ENCODE measurements at places on chromosomes 11 and 22.

GRCh38 chr22:41140365-41140957 is 48.1 kb downstream of the EP300 start:
- DNase-seq, result no peak

DNA sequence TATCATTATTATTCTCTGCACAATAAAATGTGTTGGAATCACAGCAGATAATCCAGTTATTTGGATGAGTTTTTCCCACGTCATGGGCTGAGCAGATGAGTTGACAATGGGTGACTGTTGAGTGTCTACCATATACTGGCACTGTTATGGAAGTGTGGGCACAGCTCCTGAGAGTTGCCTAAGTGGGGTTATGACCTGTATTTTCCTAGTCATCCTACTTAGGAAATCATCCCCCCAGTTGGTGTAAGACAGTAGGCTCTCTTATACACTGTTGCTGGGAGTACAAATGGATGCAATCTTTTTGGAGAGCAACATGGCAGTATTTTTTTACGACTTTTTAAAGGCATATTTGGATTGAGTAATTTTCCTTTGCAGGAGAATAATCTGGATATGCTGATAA is 66.4 kb downstream of the TRAF6 start:
- no peak for DNase-seq

DNA sequence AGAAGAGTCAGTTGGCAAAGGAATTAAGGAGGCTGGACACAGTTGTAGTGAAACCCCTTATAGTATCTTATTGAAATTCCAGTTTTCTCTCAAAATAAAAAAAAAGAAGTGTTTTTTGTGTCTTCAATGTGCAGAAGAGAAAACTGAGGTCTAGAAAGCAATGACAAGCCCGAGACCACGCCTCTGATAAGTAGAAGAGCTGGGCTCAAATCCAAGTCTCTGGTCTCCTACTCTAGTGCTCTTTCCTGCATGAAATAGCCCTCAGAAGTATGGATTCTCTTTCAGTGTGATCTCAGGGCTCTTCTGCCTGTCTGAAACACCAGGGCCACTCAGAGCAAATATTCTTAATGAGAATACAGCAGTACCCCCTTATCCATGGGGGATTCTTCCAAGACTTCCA is 200.9 kb downstream of the KIF18A start:
- no peak for DNase-seq

GRCh38 chr11:44623341-44623730 is 57.9 kb downstream of the CD82 start:
- no peak for DNase-seq

GRCh38 chr11:119619665-119620064 is 109.3 kb downstream of the NECTIN1 start:
- DNase-seq, result no peak

DNA sequence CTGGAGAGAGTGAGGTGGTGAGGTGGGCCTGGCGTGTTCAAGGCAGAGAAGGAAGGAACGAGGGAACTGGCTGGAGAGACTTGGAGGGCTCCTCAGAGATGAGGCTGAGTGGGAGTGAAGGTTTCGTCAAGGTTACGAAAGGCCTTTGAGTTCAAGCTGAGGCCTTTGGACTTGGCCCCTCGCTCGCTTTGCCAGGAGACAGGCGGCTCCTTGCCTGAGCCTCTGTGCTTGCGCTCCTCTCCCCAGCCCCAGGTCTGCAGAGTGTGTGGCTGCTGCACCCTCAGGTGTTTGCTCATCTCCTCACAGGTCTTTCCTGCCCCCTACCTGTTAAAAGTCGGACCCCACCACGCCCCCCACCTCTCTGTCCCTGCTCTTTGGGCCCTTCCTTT is 91.6 kb downstream of the ATXN10 start:
- DNase-seq, result no peak

DNA sequence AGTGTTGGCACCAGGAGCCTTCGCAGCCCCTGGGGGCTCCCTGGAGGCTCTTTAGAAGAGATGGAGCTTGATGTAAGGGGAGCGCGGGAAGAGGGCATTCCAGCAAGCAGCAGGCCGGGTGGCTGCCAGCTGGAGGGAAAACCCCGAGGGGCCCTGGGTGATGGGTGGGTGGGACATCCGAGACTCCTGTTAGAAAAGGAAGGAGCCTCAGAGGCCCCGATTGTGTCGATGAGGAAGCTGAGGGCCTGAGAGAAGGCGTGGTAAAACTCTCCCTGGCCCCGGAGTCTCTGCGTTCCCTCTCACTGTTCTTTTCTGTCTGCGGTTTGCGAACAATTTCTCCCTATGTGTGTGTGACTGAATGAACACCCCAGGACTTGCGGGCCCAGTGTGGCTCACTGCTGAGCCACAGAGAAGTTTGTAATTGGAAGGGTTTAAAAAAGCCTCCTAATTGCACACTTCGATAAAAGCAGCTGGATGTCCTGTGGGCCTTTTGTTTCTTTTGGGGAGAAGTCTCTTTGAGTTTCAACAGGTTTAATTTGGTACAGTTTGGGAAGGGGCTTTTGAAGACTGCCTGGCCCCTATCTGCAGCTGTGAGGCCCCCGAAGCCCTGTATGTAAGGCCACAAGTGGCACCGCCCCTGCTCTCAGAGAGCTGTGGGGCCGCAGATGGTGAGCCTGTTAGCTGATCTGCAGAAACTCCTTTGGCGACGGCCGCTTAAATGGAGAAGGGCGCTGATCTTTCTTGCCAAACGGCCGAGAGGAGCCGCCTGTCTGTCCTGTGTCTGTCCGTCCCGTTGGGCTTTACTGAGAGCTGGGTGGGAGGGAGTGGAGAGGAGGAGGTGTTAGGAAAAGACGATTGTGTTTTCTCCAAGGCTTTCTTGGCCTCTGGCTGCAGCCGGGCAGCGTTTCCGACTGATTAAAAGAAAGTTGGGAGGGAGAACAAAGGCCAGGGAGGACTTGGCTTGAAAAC is 2.0 kb downstream of the FBLN1 start:
- DNase-seq, result no peak

DNA sequence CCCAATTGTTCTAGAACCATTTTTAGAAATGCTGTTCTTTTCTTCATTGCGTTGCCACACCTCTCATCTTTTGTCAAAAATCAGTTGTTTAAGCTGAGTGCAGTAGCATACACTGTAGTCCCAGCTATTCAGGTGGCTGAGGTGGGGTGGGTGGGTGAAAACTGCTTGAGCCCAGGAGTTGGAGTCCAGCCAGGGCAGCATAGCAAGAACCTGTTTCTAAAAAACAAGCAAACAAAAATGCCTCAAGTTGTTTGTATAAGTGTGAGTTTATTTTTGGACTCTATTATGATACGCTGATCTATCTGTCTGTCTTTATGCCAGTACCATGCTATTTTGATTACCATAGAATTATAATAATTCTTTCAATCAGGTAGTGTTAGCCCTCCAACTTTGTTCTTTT is 62.5 kb upstream of the RRM1 start:
- DNase-seq, result no peak

DNA sequence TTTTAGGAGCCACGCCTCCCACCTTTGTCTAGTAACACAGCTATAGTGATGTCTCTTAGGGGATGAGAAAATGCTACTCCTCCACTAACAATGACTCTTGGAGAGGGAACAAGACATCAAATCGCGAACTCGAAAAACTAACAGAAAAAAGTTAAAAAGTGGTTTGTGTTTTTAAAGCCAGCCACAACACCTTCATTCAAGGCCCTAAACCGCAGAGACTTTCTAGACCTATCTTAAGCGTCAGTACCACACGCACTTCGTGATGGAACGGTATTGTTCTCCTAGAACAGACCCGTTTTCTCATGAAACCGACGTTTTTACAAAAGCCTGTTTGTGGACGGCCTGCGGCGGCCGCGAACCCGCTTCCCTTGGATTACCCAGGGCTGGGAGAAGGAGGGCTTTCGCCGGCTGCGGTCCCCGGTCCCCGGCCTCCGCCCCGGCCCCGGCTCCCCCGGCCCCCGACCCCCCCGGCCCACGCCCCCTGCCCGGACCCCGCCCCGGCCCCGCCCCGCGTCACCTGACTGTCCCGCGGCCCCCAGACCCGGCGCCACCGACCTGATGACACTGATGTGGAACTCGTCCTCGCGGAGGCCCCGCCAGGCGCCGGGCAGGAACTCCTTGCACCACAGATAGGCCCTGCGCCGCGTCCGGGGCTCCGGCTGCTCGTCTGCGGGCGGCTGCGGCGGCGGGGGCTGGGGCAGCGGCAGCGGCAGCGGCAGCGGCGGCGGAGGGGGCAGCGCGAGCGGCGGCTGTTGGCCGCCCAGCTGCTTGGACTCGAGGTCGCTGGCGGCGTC is 718 bp downstream of the CHKA start:
- DNase-seq, result no peak

- no peak for DNase-seq
Observed at GRCh38 chr11:1521382-1522080, 35.0 kb upstream of the MOB2 start.

DNA sequence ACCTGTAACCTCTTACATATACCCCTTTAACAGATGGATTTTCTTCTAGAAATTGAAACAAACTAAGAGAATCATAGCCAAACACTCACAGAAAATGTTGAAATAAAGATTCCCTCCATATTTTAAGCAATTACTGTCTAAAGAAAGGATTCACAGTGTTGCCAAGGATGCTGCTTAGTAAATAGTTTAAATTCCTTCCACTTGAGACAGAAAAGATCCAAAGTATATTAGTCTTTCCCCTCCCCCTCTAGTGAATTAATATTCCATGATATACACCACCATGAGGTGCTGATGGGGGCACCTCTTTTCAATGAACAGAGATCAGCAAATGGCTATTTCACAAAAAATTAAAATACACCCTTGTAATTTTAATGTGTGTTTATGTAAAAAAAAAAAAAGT is 186.8 kb downstream of the SOX6 start:
- no peak for DNase-seq

DNA sequence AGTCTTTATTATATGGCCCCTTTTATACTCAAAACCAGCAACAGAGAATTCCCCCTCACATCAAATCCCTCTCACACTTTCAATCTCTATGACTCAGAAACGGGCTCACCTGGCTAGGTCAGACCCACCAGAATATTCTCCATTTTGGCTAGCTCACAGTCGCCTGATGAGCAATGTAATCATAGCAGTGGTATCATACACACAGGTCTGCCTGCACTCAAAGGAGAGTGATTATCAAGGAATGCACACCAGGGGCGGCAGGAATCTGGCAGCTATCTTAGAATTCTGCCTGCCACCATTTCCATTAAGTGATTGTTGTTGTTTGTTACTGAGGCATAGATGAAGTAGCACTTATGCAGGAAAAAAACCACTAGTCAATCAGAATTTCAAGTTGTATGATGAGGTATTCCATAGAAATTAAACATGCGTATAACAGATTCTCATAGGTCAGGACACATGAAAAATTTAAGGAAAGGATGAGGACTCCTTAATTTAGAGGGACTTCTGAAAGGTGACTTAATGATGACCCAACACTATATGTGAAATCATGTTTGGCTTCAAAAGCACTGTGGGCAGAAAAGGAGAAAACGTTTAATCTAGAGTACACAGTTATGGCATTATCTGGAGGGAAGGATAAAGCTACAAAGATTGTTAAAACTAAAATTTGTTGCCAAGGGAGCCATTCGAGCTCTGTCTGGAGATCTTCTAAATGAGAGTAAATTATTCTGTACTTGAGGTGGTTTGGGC is 185.8 kb upstream of the DDI1 start:
- no peak for DNase-seq

GRCh38 chr22:30969532-30970355 is 679 bp downstream of the TUG1 start:
- peak; percentile 13 for DNase-seq

DNA sequence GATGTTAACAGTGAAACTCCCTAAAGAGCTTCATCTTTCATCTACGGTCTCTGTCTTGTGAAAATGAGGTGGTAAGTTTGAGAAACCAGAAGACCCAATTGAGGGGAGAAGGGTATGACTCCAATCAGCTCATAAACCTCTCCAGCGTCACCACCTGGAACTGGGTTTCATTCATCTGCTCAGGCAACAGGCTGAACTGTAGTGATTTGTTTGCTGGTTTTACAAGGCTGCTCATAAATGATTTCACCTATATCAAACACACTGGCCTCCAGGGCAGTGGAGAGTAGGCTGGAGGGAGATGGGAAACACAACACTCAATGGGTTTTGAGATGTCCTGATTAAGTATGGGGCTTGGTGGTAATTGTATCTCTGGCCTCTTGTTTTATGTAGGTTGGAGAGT is 79.0 kb downstream of the EFCAB6 start:
- no peak for DNase-seq

- no peak for DNase-seq
Observed at GRCh38 chr22:42794551-42795510, 62.2 kb downstream of the ARFGAP3 start.

- no peak for DNase-seq
Observed at GRCh38 chr11:40230821-40231220, 1228.6 kb downstream of the LRRC4C start.

DNA sequence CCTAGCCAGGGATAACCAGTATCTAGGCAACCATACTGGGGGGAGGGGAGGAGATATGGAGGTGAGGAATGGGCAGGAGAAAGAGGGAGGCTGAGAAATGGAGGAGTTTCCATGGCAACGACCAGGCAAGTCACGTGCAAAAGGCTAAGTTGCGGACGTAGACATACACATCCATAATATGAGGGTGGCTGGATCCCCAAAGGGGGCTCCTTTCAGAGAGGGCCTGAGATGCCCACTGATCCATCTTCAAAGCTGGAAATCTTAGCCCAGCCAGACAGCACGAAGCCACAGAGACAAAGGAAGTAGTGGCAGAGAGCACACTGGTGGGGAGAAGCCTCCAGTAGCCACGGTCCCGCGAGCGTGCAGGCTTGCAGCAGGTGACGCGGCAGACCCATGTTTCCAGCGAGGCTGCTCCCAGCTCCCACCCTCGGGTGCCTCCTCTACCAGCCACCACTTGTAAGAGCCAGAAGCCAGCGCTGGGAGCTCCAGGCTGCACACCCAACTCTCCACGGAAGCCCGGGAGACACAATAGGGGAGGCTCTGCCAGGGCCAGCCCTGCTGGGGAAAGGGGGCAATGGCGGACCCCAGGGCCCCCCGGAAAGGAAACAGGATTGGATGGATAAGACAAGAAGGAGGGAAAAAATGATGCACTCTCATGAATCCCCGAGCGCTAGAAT is 938 bp downstream of the FXYD6 start:
- DNase-seq, result no peak

DNA sequence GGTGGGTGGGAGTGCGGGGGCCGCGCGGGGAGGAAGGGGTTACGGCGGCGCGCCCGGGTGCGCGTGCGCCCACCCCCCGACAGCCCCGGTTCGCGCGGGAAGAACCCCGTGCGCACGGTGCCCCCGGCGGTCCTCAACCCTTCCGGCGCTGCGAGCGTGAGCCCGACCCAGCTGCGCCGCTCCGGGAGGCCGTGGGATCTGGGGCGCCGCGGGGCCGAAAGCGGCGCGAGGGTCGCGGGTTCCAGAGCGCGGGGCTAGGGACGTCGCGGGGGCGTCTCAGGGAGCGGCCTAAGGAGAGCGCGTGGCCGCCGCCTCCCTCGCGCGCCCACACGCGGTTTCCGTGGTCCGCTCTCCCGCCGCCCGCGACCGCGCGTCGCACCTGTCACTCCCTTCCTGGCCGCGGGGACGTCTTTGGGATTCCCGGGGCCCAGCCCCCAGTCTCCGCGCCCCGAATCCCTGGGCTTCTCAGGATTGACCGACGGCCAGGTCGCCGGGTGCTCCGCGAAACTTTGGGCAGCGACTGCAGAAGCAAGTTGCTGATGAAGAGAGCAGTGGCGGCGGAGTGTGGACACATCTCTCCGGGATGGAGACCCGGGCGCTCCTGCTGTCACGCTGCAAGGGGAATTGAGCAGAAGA is 582 bp downstream of the SREBF2 start:
- peak; percentile 17 for DNase-seq

- DNase-seq, result no peak
Observed at GRCh38 chr11:65981101-65981740, 19.7 kb downstream of the SART1 start.

Data from stimulated activated CD8-positive, alpha-beta memory T cell treated with anti-CD3 and anti-CD28 coated beads, Interleukin-15, amount 100 ng/mL, for 24 hours (primary cell).